ENCODE measurements at places on chromosomes 6 and 20.

DNA sequence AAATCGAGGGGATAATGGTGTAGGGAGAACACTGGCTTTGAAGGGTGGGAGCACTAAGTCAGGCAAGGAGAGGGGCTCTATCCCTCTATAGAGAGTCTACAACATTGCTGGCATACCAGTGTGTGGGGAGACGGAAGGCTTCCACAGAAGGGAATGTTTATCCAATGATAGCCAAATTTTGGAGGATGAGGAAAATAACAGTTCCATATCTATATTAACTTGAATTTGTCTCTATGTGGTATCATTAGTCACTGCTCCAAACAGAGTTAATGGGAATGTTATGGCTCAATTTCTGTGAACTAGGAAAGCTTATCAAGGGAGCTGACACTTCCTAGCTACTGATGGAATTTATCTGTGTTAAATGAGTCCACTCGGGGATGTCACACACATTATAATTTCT, 208.9 kb upstream of the PHACTR1 start:
- no peak for DNase-seq

GRCh38 chr6:135183532-135184440, 2.7 kb downstream of the MYB start:
- no peak for DNase-seq

DNA sequence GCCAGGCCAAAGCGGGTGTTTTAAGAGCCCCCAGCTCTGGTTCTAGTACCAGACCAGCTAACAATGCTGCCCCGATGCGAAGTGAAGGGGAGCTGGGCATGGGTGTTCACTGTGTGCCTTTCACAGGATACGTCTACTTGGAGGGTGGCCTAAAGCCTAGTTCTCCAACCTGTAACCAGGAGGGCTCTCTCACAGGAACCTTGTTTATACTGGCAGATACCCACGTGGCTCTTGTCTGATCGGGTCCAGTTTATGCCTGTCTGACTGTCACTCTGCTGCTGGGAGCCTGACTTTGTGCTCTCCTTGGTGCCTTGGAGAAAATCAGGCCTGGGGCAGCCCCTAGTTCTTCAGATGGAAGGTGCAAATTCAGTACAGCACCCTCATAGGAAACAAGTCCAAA, 60.2 kb upstream of the RNF144B start:
- no peak for DNase-seq

DNA sequence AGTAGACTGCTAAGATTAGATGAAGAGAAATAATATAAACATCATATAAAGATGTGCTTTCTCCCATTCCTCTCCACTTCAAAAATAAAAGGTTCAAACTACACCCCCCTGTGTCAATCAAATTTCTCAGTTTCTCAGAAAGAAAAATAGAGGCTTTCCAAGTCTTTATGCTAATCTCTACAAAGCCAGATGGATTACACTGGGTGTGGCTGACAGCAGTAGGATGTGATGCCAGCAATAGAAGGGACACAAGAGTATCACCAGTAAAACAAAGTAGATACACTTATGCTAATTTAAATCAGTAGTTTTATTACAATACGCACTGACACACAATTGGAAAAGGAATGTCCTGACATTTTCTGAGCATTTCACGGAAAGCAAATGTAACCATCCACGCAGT, 353.4 kb downstream of the RNGTT start:
- DNase-seq: no peak

DNA sequence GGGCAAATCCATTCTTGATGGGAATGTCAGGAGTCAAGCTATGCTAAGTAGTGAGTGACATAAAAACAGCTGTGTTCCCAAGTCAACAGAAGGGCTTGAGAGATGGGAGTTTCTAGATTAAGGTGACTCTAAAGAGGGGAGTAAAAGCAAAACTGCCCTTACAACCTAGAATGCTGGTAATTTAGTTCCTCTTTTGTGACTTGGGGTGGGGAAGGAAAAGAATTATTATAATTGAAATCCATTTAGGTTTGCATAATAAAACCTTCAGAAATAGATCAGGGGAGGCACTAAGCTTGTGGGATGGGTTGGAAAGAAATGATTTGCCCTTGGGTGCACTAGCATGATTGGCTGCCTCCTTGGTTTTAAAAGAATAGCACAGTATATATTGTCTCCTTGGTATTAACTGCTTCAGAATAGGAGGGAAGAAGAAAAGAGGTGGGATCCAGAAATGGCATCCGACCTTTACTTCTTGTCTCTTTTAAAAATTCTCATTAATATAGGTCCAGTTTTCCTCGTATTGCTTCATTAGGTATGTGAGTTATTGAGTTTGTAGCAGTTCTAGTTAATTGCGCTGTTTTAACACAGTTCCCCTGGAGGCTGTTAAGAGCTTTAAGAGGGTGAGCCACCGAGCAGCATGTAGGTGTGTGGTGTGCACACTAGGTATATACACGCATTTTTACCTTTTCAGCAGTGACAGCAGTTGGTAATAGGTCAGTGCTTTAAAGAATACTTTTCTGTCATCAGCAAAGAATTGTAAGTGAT, 95.3 kb upstream of the VSTM2L start:
- no peak for DNase-seq

DNA sequence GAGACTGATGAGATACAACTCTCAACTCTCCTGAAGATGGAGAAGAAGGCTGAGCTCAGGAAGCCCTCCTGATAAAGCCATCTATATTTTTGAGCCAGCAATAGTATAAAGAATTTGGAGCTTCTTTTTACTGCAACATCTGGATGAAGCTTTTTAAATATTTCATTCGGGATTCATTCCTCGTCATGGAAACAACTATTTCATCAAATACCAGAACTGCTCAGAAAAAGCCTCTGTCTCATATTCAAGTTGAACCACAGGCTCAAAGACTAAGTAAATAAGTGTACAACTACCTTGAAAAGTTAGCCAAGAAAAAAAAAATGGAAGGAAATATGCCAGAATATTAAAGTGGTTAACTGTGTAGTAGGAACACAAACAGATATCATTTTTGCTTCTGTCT, 37.8 kb downstream of the PTPRT start:
- no peak for DNase-seq

DNA sequence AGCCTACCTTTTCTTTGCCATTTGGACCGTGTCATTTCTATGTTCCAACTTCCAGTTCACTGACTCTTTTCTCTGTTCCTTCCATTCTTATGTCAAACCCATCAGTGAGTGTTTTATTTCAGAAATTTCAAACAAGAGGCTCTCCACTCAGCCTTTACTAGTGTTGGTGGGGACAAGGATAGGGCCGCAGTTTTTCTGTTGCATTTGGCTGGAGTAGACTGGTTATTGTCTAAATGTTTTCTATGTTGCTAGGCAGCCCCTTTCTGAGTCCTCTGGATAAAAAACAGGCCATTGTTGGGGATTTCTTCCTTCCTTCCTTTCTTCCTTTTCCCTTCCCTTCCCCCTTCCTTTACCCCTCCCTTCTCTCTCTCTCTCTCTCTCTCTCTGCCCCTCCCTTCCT, 288.6 kb downstream of the PRKN start:
- no peak for DNase-seq

GRCh38 chr20:14009208-14009607, 13.9 kb downstream of the MACROD2 start:
- DNase-seq: no peak

- DNase-seq: no peak
Measured at GRCh38 chr6:133055441-133055966, 185.7 kb upstream of the EYA4 start.

DNA sequence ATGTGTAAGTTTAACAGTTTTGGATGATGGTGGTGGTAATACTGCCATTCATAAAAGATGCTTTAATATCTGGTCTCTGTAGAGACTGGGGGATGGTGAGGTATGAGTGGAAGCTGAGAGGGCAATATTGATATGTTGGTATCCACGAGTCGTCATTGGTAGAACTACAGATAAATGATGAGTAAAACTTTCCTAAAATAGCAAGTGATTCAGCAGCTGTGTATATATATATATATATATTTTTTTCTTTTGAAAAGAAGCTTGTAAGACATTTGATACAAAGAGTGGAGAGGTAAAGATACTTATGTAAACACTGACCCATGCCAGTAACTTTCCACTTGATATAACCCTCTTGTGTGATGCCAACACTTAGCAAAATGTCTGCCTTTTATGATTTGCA, 41.7 kb upstream of the CITED2 start:
- no peak for DNase-seq

- DNase-seq: no peak
Measured at GRCh38 chr6:161578478-161578877, 304.6 kb upstream of the AGPAT4 start.

DNA sequence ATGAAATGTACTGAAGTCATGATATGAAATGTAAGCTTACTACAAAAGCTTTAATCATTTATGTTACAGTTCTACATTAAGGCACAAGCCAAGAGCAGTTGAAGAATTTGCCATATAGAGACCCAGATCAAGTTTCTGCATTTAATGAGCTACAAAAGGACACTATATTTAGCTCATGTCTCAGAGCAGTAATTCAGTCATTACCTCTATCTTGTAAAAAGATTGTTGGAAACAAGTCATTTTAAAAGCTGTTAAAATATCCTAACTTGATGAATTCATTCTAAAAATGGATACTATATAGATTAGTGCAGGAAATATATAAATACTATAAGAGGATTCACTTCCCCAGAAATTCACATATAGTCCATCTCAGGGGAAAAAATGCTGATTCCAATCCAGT, 45.2 kb upstream of the RIPPLY2 start:
- no peak for DNase-seq

GRCh38 chr20:13009682-13010406, 1.1 kb downstream of the SPTLC3 start:
- DNase-seq: peak; percentile 93

Data from stromal cell of bone marrow (primary cell).